Natural killer cell treated with Interleukin-12 subunit alpha and Interleukin-12 subunit beta and Interleukin-15 and Interleukin-18, amount 100 ng/mL, for 72 hours (primary cell): ENCODE measurements at places on chromosomes 7 and 10. TPM values are rescaled to one million over a fixed set of nuclear protein-coding genes. Genes with fewer than 3 reads are reported as not detected.

Gene ANKRD1
- total RNA-seq = not detected

Gene AKR1E2
- 3.9 TPM for total RNA-seq

- DNase-seq = no peak
Measured at GRCh38 chr10:58894929-58895328, 281.5 kb upstream of the PHYHIPL start.

- DNase-seq = no peak
Measured at GRCh38 chr10:7493996-7494395, 83.2 kb upstream of the SFMBT2 start.

Gene FOXL3
- total RNA-seq = not detected
